ENCODE measurements at places on chromosomes 12 and 14. TPM values are rescaled to one million over a fixed set of nuclear protein-coding genes. Genes with fewer than 3 reads are reported as not detected.

- no peak for DNase-seq
Observed at GRCh38 chr14:26597589-26598080, at the start of gene NOVA1. Gene NOVA1, minus strand, starts transcription at chr14:26598033. Its CDS starts 597 bp downstream, at chr14:26597436.

Gene SLCO1B1
- total RNA-seq: not detected

DNA sequence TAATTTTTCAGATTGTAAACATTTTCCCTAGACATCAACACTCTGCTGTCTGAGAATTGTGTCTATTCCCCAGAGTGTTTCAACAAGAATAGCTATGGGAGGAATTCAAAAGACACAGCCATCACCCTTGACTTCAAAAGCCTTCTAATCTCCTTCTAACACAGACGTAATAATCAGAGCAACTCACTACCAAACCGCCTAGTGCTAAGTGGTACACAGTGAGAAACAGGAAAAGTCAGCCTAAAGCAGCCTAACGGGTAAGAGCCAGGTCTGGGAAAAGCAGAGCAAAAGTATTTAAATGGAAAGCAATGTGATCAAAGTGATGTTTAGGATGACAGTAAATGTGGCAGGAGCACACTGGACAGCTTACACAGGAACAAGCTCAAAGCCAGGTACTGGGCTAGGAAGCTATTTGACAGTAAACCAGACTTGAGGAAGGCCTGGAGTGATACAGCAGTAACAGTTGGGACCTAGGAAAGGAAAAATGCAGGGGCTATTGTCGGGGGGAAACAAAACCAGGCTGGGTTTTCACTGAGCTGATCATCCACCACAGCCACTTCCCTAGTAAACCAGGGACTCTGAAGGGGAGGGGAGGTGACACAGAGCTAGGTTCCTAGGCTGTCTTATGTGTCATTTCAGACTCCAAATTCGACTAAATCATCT, 29.4 kb downstream of the CORO1C start:
- no peak for DNase-seq

Gene GLT1D1
- not detected for total RNA-seq

DNA sequence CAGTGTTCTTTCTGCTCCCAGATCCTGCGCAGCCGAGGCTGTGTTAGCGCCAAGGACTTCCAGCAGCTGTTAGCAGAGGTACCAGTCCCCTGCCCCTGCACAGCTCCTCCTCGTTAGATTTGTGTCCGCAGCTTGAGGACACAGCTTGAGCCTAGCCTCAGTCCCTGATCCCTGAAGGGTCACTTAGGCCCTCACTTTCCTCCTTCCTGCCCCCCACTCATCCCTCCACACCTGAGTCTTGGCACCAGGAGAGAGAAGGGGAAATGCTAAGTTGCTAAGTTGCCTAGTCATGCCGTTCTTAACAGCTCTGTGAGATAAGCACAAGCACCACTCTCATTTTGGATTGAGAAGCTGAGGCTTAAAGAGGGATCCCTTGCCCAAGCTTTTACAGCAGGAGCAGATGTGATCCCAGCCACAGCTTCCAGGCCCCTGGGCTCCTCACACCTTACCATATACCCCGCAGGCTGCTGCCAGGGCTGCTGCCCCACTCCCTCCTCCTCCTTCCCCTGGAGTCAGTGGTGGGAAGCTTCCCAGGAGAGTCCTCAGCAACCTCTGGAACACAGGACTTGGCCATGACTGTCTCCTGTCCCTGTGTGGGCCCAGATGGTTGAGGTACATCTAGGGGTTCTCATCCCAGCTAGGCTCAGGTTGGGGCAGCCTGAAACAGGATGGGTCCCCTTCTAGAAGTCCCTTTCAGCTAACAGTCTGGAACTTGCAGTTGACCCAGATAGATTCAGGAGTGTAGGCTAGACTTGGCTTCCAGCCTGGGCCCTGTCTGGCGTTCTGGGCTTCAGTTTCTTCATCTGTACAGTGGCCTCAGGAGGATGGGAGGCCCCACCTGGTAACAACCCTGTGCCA, 975 bp downstream of the OGFOD2 start:
- no peak for DNase-seq

Gene ADAM21
- total RNA-seq: not detected

Gene TC2N
- total RNA-seq: 298 TPM

Gene FBRSL1
- total RNA-seq: 101 TPM
